ENCODE measurements at places on chromosomes 7 and 10.

DNA sequence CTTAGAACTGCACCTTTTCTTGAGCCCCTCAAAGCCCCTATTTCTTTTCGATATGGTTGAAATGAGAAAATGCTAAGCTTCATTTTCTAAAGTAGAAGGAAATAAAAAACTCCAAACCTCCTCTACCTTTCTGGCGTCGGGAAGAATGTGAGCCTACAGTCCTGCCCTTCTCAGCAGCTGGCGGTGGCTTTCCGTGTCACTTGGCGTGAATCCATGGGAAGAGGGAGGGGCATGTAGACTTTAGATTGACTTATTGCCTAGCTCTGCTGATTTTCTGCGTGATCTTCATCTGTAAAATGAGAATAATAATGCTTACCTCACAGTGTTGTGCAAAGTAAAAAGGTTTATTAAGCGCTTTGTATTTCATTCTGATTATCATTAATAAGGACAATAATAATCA, 35.0 kb downstream of the PRR15 start:
- DNase-seq = no peak

GRCh38 chr10:111249925-111250324, 173.1 kb downstream of the ADRA2A start:
- no peak for DNase-seq

GRCh38 chr10:8951440-8952089, 897.1 kb downstream of the GATA3 start:
- no peak for DNase-seq

DNA sequence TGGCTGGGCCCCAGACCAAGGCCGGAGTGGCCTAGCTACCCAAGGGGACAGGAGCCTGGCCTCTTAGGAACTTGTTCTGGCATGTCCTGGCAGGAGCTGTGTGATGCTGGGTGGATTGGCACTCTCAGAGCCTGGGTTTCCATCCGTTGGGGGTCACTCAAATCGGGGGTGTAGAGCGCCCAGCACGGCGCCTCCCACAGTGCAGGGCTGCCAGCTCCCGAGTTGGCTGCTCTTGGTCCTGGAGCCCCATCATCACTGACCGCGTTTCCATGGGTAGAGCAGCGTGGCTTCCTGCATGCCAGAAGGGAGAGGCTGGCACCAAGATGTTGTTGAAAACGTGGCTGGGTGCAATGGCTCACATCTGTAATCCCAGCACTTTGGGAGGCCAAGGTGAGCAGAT, 70.3 kb downstream of the UNCX start:
- DNase-seq = no peak

DNA sequence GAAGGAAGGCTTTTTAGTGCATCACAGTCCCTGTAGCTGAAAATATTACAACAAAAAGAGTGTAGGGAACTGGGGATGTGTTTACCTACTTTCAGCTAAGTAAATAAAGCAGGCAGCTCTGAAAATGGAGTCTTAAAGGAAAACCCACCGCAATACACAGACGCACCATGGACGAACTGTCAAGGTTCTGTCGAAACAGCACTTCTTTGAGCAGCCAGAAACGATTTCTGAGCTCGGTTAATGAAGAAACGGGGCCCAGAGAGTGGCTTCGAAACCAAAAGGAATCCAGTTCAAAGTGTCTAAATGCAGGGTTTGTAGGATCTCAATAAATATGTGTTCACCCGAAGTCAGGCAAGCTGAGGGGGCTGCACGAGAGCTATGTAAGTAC, 275.4 kb upstream of the NEBL start:
- DNase-seq = no peak

DNA sequence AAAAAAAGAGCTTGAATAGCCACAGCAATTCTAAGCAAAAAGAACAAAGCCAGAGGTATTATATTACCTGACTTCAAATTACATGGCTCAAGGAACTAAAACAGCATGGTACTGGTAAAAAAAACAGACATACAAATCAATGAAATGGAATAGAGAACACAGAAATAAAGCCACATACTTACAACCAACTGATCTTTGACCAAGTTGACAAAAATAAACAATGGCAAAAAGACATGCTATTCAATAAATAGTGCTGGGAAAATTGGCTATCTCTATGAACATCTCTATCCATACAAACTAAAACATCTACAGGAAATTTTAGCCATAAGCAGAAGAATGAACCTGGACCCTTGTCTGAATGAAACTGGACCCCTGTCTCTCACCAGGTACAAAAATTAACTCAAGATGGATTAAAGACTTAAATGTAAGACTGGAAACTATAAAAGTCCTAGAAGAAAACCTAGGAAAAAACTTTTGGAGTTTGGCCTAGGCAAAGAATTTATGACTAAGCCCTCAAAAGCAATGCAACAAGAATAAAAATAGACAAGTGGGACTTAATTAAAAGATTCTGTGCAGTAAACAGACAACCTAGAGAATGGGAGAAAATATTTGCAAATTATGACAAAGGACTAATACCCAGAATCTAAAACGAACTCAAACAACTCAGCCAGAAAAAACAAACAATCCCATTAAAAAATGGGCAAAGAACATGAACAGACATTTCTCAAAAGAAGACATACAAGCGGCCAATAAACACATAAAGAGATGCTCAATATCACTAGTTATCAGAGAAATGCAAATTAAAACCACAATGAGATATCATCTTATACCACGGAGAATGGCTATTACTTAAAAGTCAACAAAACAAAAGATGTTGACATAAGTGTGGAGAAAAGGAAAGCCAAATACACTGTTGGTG, 72.8 kb upstream of the DDC start:
- no peak for DNase-seq

DNA sequence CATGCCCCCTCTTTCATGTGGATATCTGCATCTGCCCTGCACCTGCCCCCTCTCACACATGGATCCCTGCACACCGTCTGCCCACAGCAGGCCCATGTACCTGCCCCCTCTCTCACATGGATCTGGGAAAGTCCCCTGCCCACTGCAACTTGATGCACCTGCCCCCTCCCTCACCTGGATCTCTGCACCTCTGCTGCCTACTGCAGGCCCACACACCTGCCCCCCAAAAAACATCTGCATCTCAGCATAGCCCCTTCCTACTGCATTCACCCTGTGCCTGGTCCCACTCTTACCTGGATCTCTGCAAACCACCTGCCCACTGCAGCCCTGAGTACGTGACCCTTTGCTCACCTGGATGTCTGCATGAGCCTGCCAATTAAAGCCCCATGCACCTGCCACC, 479.8 kb downstream of the PTPRN2 start:
- no peak for DNase-seq

- no peak for DNase-seq
Measured at GRCh38 chr7:105408791-105409410, 20.2 kb upstream of the SRPK2 start.

GRCh38 chr10:53403688-53404087, 631.1 kb upstream of the MBL2 start:
- DNase-seq = no peak

GRCh38 chr10:44818041-44818649, 93.0 kb upstream of the TMEM72 start:
- DNase-seq = no peak

GRCh38 chr7:137094-137891, 55.1 kb upstream of the FAM20C start:
- no peak for DNase-seq

- DNase-seq = no peak
Measured at GRCh38 chr7:158816271-158816670, 13.0 kb downstream of the ESYT2 start.

DNA sequence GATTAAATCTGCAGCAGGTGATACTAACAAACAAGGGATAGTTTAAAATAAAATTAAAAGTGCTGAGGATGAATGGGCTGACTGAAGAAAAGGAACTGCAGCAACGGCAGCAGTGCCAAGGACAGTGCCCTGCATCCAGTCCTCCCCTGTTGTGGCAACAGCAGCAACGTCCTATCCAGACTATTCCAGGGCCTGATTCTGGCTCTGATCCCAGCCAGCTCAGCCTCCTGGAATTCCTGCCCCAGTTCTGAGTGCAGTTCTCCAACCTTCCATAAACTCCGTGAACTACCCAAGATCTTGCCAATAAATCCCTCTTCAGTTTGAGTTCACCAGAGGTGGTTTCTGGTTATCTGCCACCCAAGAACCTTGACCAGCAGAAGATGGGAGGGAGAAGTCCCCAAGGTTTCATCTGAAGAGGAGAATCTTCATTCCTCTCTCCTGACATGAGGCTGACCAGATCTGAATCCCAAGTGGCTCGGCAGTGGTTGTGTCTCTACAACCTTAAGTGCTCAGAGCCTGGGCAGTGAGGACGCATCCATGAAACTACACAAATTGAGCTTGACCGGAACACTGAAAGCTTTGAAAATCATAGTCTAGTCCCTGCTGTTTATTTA, 115.8 kb downstream of the SORBS1 start:
- peak; percentile 93 for DNase-seq

DNA sequence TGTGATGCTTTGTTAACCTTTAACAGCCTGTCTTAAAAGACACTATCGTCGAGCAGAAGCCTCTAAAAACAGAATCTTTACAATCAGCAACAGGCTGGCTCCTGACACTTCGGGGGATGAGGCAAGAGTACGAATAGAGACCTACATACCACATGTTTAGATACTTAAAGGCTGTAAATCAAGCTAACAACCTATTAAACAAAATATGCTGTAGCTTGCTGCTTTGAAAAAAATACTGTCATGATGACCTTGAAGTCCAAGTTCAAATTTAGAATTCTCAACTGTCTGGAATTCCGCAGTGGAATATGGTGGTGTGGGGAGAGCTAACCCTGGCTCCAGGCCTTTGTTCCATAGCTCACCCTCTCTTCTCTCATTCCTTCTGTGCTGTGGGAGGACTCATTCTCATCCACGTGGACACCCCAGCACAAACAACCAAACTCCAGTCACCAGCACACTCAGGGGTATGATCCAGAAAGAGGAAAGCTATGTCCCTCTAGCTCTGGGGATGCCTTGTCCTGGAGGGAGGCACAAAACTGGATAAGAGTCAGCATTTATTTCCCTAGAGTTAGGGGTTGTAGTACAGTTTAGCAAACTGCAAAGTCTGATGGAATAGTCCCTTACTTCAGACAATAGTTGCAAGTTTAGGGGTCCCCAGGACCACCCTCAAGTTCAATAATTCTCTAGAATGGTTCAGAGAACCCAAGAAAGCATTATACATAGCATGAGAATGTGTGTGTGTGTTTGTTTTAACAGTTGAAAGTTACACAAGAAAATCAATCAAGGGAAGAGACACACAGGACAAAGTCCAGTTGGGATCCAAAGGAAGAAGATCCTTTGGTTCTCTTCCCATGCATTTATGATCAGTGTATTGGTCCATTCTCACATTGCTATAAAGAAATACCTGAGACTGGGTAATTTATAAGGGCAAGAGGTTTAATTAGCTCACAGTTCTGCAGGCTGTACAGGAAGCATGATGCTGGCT, 196.1 kb upstream of the SVIL start:
- no peak for DNase-seq

GRCh38 chr10:113788604-113789083, 37.2 kb downstream of the PLEKHS1 start:
- peak; percentile 74 for DNase-seq

DNA sequence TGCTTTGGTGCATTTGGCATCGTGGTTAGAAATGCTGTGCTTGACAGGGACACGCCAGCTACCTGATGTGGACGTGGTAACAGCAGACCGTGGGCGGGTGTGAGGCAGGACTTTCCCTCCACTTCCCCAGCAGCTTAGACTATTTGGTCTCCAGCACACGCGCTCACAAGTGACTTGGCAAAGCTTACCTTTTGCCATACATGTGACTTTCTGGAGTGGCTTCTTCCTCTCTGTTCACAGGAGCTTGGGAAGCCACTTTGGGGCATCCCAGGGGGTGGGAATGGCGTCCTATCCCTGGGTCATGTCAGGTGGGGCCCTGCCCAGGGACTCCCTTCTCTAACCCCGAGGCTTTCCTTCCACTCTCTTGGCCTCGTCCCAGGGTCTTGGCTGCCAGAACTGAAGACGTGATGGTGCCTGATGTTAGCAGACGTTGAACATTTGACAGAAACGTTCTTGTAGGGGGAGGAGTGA, 228.7 kb upstream of the KLF6 start:
- no peak for DNase-seq

GRCh38 chr7:28230261-28230660, 49.7 kb upstream of the JAZF1 start:
- no peak for DNase-seq

GRCh38 chr7:39696631-39697030, 73.3 kb downstream of the RALA start:
- no peak for DNase-seq

DNA sequence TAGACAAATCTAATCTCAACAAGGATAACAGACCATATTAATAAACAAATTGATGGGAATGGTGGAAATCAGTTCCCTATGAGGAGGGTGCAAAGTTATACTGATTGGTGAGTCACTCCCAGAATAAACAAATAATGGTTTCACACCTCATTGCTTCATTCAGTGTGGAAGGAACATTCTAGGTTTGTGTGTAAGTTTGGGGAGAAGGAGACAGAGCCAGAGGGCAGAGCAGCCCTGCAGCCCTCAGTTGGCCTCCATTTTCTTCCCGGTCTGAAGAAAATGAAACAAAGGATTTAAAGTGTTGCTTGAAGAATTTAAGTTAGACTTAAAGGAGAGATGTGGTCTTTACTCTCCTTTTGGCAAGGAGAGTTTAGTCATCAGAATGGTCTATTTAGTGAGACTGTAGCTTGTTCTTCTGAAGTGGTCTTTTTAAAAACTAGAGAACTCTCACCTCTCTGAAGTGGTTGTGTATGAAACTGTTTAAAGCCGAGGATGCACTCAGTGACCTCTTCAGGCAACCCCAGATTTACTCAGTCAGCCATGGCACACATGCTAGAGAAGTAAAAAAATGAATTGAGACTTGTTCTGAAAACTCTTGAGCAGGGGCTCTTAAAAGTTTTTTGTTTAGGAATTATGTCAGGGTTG, 27.2 kb downstream of the IKZF1 start:
- DNase-seq = no peak

- no peak for DNase-seq
Measured at GRCh38 chr7:104126411-104126841, 81.4 kb downstream of the ORC5 start.

DNA sequence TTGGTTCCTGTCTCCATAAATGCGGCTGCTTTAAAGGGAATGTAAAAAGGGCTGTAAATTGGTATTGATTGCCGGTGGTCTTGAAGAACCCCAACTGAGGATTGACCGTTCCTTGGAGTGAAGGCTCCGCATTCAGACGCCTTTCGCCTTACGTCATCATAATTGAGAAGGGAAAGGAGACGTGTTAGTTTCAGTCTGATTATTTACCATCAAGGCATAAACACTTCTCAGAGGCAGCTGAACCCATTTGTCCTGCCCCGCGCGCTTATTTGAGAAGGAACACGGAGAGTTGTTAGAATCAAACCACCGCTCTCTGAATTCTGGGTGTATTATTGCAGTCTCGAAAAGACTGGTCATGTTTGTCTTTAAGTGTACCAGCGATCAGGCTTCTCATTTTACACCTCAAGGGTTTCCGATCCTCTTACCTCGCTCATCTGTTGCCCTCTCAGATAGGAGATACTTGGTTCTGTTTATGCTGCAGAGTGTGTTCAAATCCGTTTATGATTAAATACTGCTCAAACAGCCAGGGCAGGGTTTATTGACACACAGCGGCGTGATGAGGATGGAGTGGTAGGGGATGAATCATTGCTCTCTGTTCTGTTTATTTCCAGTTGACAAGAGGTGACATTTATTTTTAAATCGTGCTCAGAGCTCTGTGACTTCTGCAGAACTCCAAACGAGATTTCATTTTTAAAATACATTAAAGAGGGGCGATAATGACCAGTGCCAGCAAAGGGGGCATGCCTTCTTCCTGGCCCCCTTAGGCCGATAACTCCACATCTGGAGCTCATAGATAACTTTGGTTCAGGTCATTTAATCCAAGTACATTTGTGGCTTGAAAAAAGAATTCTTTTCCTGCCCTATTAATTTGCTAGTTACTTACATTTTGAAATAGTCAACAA, 30.4 kb downstream of the FOXK1 start:
- DNase-seq = no peak

- no peak for DNase-seq
Measured at GRCh38 chr7:128962899-128963298, 25.2 kb downstream of the IRF5 start.

Data from ACHN (cell line).